ENCODE measurements at places on chromosomes 5 and 9.
A peak's percentile ranks its signal among the peaks of the same experiment; 100 is the strongest.

DNA sequence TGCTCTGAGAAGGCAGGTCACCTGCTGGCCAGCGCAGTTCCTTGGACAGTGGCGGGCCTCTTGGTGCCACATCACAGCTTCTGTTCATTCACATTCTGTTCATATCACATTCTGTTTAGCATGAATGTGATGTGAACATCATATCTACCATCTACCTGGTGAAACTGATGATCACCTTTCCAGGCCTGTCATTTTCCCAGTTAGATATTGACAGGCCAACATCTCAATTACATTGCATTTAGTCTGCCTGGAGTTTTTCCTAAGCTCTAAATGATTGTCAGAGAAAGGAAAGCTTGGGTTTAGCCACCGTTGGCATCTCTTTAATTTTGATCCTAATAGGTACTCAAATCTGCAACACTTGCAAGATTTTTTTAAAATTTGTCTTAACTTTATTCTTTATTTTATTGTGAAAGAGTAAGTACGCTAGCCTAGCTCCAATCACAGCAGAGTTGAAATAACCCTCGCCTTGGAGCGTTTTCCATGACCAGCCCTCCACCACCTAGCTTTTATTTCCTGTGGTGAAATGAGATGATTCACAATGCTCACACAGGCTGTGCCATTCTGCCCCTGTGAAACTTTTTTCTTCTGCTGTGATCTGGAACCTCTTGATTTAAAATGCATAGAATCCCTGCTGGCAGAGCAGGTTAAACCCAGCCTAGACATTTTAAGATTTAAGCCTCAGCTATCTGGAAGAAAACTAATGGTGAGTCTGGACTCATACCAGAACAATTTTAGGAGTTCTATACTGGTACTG lies 225.0 kb downstream of the ESM1 start:
- no peak for DNase-seq

GRCh38 chr5:56426693-56427092 lies 193.6 kb upstream of the ANKRD55 start:
- no peak for DNase-seq

DNA sequence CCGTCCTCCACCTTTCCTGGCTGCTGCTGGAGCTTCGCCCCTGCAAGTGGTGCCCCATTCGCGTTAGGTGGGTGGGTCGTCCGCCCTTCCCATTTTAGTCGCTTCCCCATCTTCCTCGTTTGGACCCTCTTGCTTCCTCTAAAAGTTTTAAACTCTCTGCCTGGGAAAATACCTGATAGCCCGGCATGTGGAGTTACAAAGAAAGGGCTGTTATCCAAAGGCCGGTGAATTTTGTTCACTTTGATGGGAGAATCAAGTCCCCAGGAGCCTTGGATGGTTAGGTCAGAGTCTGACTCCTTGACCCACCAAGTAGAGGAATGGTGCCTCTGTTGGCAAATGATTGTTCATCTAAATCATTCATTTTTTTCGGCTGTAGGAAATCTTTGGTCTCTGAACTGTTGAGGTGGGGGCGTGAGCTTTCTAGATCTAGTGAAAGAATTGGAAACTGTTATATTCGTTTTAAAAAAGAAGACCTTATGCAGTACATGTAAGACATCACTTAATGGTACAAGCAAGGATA lies 29.5 kb upstream of the APC start:
- no peak for DNase-seq

- DNase-seq, result no peak
Observed at GRCh38 chr9:110191615-110192014, 16.3 kb downstream of the C9orf152 start.

GRCh38 chr5:154860765-154861164 lies 2.3 kb downstream of the CNOT8 start:
- peak; percentile 61 for DNase-seq

GRCh38 chr5:6454628-6455053 lies 6.0 kb downstream of the UBE2QL1 start:
- no peak for DNase-seq

GRCh38 chr9:110252509-110253139 lies 3.7 kb downstream of the TXN start:
- DNase-seq, result peak; percentile 20

- DNase-seq, result peak; percentile 15
Observed at GRCh38 chr5:35850967-35851680, 5.6 kb upstream of the IL7R start.

DNA sequence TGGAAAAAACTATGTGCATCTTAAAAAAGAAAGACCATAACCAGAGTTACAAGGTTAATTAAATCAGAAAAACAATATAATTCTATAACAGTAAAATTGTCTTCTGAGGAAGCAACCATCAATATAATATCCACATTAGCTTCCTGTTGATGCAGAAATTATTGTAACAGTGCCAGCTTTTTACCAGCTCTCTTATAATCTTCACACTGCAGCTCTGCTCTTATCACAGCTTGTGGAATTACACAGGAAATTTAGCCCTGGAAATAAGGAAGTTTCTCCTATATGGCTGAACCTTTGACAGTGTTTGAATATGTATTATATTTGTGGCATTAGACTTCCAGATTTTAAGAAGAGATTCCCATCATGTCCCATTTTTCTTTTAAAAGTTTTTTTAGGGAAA lies 49.1 kb upstream of the TEK start:
- peak; percentile 26 for DNase-seq

DNA sequence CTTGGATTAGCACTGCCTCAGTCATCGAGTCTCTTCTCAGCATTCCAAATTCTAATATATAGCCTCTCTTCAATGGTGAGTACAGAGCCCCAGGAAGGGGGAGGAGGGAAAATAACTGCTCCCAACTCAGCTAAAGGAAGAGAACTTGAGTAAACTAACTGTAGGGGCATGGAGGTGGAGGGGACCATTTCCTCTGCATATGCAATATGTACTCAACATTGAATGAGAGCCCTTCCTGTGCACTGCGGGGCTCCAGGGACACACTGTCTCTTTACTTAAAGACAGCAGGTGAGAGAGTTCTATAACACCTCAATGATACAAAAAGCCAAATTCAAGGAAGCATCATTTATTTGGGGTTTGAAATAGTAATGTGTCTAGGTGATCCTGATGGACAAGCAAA lies 75.1 kb downstream of the GNAQ start:
- DNase-seq, result no peak

GRCh38 chr5:15452030-15452429 lies 48.0 kb upstream of the FBXL7 start:
- DNase-seq, result no peak

- no peak for DNase-seq
Observed at GRCh38 chr5:124932791-124933600, 186.6 kb upstream of the ZNF608 start.

DNA sequence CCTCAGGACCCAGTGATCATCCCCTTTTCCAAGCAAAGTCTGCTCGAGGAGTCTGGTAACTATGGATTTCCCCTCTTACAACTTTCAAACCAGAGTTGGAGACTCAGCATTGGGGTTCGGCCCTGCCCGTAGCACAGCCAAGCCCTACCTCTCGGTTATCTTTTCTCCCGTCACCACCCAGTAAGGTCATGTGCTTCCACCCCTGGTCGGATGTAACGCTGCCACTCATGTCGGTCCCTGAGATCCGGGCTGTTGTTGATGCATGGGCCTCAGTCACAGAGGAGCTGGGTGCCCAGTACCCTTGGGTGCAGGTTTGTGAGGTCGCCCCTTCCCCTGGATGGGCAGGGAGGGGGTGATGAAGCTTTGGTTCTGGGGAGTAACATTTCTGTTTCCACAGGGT lies 1.2 kb downstream of the GALT start:
- DNase-seq, result no peak

DNA sequence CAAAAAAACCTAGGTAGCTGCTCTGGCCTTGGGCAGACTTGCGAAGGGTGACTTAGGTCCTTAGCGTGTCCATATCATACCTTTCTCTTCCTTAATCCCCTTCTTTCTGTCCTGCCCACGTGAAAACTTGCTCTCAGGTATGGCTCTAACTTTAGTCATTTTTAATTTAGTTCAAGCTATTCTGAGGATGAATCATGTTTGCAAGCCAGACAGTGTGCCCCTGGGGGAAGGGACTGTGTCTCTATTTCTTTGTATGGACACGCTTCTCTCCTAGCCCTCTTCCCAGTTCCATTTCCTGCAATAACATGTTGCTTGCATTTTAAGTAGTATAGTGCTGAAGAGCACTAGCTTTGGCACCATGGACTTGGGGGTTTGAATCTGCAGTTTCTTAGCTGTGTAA lies 120.6 kb downstream of the PTTG1 start:
- DNase-seq, result no peak
